ENCODE measurements at places on chromosomes 12 and 14.

- DNase-seq = no peak
Observed at GRCh38 chr12:118964988-118965387, 16.4 kb upstream of the SRRM4 start.

- DNase-seq = no peak
Observed at GRCh38 chr12:54680374-54680773, 32.2 kb upstream of the DCD start.

DNA sequence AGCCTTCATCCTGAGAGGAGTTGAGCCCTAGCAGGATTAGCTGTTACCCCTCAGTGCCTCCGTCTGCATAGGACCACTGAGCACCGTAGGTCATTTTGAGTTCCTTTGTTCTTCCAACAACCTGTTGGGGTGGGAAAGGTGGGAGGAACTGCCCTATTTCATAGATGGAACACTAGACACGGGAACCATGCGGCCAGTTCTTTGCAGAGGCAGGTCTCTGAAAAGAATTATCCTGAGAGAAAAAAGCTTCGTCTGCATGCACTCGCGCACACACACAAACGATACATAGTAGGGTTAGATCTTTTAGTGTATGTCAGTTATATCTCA, 28.5 kb downstream of the TRAFD1 start:
- DNase-seq = no peak

GRCh38 chr12:92938638-92939037, 9.5 kb upstream of the EEA1 start:
- DNase-seq = no peak

DNA sequence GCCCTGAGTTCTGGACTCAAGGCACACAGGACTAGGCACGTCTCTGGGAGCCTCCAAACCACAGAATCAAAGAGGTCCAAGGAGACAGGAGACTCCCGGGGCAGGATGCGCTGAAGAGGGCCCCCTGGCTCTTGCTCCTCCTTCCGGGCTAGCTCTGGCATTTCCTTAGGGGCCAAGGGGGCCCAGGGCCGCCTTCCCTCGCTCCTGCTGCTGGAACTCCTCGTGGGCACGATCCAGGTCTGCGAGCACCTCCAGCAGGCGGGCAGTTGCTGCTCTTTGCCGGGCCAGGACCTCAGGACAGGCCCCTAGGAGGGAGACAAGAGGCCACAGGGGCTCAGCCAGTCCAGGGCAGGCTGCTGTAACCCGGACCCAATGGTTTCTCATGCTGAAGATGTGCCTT, 35.8 kb downstream of the RASAL1 start:
- no peak for DNase-seq

DNA sequence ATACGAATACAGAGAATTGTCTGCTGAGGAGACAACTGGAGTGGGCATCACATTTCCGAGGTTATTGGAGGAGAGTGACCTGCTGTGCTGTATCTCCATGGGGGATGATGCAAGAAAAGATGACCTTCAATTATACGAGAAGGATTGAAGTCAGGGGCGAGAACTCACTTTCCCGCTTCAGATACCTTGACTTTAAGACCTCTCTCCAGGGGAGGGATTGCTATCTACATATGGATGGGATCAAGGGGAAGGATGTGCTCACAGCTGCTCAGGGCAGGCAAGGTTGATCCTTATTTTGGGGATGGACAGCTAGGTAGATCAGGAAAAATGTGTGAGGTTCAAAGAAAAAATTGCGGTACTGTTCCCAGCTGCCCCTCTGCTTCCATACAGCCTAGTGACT, 24.4 kb downstream of the NEUROD4 start:
- DNase-seq = no peak

GRCh38 chr14:49930720-49931119, 37.8 kb downstream of the ARF6 start:
- DNase-seq = no peak

GRCh38 chr12:1435456-1435855, 158.9 kb downstream of the FBXL14 start:
- DNase-seq = peak; percentile 26

DNA sequence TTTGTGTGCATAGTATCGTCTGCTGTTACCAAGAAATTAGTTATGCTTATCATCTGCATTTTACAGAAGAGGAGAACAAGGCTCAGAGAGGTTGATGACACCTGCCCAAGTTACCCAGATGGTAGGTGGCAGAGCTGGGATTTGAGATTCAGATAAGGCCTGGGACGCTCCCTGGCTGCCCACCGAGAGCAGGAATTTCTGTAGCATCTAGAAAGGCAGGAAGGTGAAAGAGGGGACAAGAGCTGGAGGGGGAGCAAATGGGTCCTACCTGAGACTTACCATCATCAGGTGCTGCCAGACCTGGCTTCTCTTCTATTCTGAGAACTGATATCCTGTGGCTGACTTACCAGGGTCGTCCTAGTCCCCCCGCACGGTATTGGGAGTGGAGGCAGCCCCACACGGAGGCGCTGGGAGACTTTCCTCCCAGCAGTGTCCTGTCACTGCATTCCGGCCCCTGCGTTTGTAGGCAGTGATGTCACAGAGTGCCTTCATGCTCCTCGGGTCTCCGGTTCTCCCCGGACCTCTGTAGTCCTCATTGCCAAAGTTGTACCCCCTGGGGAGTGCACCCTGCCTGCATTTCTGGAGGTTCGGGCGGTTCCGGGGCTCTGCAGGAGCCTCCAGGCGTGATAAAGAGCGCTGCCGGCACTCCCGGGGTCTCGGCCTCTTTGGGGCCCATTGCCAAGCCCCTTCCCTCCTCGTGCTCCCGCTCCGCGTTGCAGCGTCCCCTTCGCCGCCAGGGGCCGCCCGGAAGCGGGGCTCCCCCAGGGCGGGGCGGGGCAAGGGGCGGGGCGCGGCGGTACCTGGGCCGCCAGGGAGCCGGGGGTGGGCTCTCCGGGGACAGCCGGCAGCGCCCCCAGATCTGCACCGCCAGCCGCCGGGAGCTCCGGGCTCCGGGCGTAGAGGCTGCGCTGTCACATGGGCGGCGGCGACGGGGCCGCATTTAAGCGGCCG, at the start of gene CABP1:
TSS of gene CABP1 (plus strand) at position 856 of the 951 bp plus-strand sequence. CDS start at position 916, 60 bp downstream.
- DNase-seq = no peak

DNA sequence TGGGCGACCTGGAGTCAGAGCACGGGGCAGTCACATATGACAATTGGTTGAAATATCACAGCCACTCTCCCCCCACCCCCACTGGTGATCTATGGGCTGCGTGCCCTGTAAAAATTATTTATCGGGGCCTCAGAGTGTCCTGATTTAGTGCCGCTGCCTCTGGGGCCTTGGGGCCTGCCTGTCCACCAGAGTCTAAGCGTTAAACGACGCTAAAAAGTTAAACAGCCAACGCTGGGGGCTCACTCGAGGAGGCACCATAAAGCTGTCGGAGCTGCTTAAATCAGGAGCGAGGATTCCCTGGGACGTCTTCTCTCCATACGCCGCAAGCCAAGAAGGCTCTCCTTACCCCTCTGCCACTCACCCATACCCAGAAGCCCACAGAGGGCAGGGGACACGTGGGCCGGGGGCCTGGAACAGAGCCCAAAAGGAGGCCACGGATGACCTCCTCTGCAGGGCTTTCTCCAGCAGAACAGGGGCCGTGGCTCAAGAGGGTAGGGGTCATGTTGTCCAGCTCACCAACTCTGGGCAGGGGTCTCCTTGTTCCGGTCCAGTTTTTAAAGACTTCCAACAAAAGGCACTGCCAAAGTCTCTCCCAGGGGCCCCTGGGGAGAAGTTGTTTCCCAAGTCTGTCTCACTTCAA, 42.2 kb downstream of the SMUG1 start:
- DNase-seq = no peak

DNA sequence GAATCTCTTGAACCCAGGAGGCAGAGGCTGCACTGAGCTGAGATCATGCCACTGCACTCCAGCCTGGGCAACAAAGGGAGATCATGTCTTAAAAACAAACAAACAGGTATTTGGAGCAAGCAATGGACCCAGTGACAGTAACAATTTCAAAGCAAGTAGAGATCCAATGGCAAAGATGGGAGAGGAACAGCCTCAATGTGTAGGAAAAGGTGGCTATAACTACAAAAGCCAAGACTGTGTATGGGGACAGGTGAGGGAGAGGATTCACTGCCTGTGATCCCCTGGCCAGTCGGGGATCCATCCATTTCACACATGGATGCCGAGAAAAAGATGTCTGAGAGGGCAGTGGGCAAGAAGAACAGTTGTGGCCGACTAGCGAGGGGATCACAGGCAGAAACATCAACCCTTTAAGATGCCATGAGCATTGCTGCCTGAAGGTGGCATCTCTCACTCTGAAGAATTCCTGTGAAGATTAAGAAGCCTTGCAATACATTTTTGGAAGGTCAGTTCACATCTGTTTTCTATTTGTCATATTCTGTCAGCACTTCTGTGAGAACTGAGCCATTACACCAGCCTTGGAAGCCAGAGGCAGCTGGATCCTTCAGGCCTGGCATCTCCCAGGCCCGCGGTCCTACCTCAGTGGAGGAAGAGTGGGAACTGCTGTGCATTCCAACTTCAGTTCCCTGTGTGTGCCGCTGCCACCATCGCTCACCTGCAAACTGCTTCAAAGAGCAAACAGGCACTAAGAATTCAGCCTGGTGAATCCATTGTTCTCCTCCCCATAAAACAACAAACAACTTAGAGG, 54.5 kb upstream of the FRS2 start:
- DNase-seq = peak; percentile 46

DNA sequence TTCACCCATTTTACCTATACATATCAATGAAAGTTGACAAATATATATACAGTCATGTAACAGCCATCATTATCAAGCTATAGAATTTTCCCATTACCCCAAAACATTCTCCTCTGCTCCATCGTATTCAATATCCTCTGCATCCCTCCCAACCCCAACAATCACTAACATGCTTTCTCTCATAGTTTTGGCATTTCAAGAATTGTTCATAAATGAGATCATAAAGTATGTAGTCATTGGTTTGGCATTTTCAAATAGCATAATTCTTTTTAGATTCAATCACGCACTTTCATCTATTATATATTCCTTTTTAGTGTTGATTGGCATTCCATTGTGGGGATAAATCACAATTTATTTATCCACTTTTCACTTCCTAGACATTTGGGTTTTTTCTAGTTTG, 866.0 kb upstream of the TMEM132C start:
- DNase-seq = no peak

- no peak for DNase-seq
Observed at GRCh38 chr14:20302042-20302755, 3.6 kb downstream of the TTC5 start.
